ENCODE measurements at places on chromosomes 5 and 9.

DNA sequence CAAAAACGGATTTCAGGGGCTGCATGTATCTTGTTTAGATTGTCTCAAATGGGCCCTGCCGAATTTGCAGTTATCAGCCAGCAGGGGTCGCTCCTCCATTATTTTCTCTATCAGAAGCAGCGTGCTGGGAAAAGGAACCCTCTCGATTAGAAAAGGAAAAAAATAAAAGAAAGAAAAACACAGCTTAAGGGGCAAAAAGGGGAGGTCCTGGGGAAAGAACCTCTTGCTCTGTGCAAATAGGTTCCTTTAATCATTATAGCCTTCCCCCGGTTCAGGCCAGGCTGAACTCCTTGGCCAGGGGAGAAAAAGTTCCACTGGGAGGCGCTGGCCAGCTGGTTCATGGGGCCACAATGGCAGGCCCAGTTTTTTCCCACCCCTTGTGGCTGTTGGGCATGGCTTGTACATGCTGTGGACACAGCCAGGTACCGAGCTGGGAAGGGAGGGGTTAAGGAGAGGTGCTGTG is 25.0 kb upstream of the CAPSL start:
- DNase-seq: peak; percentile 50

- no peak for DNase-seq
Observed at GRCh38 chr5:38059876-38060275, 198.5 kb upstream of the EGFLAM start.

GRCh38 chr9:82675605-82676004 is 387.3 kb downstream of the RASEF start:
- DNase-seq: no peak

- DNase-seq: no peak
Observed at GRCh38 chr5:170407062-170407461, 17.9 kb upstream of the KCNMB1 start.

GRCh38 chr5:124790301-124790894 is 44.0 kb upstream of the ZNF608 start:
- no peak for DNase-seq

All from NCI-H748 treated with DMSO at 0.1 percent for 48 hours (cell line).